Epithelial cell of umbilical artery (primary cell): ENCODE measurements at places on chromosomes 7 and 10. TPM values are rescaled to one million over a fixed set of nuclear protein-coding genes. Genes with fewer than 3 reads are reported as not detected.

DRGX gene
- not detected in 2 replicates for total RNA-seq

SPDYE2 gene
- total RNA-seq: not detected in 2 replicates

MMRN2 gene
- total RNA-seq: 346 and 377 TPM in 2 replicates

FKBP6 gene
- not detected in 2 replicates for total RNA-seq

OR2A7 gene
- 0.46 TPM in 1 of 2 replicates, not detected in the other for total RNA-seq

SPDYE16 gene
- not detected in 2 replicates for total RNA-seq

ARHGAP22 gene
- 29.9 and 36.7 TPM in 2 replicates for total RNA-seq
